ENCODE measurements at places on chromosomes 7 and 10.

- no peak for DNase-seq
Observed at GRCh38 chr7:67659091-67659490, 662.5 kb downstream of the TYW1 start.

DNA sequence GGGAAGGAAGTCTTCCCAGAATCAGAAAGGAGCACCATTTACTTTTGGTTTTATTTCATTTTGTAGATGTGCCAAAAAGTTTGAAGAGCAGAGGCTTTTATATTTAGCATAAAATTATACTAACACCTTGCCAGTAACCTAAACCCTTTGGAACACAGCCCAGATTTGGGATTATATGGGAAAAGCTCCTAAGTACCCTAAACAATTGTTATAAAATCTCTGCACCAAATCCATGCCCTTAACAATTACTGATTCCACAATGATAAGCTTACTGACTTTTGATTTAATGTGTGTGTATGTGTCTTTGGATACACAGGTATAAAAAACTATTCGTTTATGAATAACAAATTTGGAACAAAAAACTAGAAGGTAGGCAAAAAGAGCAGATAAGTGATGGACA, 39.0 kb upstream of the TMEM229A start:
- no peak for DNase-seq

- no peak for DNase-seq
Observed at GRCh38 chr10:85311613-85312337, 983.4 kb downstream of the CCSER2 start.

DNA sequence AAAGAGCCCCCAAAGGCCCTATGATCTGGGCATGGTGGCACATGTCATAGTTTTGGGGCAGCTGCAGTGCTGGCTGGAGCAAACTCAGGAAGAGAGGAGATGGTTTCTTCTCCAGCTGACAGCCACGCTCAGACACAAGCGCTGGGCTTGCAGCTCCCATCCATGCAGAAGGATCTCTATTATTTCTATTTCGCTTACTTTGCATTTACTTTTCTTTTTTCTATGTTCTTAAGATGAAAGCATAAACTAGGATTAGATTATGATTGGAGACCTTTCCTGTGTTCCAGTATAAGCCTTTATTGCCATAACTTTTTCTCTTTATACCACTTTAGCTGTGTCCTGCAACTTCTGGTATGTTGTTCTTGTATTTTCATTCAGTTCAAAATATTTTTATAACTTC, 5.0 kb downstream of the JAKMIP3 start:
- no peak for DNase-seq

DNA sequence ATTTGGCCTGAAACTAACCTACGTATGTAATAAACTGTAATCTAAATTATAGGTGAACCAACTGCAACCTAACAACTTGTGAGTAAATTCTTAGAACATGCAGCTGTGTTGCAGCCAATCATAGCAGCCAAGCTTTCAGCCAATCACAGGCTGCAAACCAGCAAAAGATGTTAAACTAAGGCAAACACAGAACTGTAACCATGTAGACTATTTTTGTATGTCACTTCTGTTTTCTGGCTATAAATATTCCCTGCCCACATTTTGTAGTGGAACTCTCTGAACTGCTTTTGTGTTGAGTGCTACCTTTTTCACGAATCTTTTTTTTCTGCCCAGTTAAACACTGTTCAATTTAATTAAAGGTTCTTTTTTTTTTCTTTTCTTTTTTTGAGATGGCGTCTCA, 28.2 kb upstream of the ZPBP start:
- no peak for DNase-seq

GRCh38 chr7:129376076-129376777, 58.0 kb upstream of the STRIP2 start:
- DNase-seq, result no peak

DNA sequence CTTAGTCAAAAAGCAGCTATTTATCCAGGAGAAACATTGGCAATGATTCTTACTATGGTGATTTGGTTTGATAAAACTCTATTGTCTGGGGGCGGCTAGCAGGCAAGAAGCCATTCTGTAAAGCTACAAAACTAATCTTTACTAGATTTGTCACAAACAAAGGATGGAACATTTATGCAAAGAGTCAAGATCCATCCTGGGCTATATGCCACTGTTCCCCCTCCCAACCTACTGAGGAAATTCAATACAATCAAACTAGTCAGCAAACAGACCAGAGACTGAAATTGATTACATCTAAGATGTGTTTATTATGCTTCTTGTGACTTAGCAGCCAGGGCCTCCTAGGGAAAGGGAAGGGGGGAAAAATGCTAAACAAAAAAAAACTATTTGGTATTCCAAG, 397.6 kb downstream of the GPAM start:
- no peak for DNase-seq

DNA sequence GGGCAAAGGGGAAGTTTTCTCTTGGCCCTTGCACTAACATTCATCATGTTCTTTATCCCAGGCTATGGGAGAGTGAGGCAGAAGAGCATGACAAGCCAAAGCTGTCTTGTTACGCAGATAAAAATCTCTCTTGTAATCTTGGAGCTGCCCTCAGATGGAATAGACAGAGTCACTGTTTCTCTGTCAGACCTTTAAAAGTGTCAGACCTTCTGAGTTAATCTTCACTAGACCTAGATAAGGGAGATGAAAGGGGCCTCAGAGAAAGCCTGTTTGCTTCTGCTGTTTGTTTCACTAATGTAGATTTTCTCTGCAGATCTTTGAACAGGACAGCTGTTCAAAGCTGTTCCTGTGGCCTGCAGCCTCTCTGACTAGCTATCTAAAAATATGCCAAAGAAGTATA, 112.9 kb downstream of the KIF20B start:
- no peak for DNase-seq

- DNase-seq, result no peak
Observed at GRCh38 chr7:83457022-83457892, 191.7 kb downstream of the SEMA3E start.

DNA sequence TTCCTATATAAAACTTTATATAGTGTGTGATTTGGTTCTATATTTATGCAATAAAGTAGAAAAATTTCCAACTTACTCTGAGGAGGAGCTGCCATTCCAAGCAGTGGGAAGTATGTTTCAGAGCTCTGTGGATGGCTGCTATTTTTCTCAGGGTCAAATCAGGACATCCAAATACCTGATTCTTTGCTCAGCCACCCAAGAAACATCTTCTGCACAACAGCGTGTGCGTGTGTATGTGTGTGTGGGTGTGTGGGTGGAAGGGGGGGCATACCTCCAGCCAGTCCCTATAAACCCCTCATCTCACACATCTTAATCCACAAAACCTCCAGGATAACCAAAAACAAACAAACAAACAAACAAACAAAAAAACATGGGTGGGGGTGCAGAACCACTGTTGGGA, 66.3 kb upstream of the EMX2 start:
- DNase-seq, result no peak

GRCh38 chr10:46555366-46555712, 1.1 kb downstream of the GPRIN2 start:
- DNase-seq, result no peak

GRCh38 chr7:94243066-94243711, 151.5 kb upstream of the COL1A2 start:
- DNase-seq, result no peak
